Mesendoderm (in vitro differentiated cells): ENCODE measurements at places on chromosomes 1 and 21.

DNA sequence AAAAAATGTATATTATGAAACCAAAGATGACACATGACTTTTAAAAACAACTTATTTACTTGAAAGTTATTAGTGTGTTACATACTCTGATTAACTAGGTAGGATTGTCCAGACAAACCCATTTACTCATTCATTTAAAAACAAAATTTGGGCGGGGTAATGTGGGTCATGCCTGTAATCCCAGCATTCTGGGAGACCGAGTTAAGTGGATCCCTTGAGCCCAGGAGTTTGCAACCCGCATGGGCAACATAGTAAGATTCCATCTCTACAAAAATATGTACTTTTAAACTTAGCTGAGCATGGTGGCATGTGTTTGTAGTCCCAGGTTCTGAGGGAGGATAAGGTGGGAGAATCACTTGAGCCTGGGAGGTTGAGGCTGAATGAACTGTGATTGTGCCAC, 1414.7 kb downstream of the PLA2G4A start:
- no peak for DNase-seq

GRCh38 chr1:114076308-114076707, 77.4 kb downstream of the SYT6 start:
- DNase-seq: no peak

- DNase-seq: no peak
These were observed 72.8 kb downstream of the ETS2 start for GRCh38 chr21:38878379-38879179.

DNA sequence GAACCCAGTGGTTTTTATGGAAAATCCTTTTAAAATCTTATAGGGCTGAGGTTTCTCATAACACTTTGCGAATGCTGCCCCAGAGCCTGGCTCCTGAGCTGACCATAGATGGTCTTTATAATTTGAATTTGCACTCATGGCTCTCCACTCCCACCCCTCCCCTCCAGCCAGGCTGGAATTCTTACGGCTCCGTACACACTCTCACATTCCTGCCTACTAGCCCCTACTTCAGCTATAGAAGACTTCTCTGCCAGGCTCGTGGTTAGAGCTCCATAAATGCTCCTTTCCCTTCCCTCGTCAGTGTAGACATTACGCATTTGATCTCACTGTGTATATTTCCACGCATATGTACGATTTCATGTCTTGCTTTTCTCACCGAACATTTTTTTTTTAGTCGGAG, 5.4 kb upstream of the HSPG2 start:
- no peak for DNase-seq

- peak; percentile 16 for DNase-seq
These were observed 6.6 kb upstream of the SIM2 start for GRCh38 chr21:36692114-36692834.

GRCh38 chr1:184563308-184563707, 176.5 kb downstream of the C1orf21 start:
- DNase-seq: no peak

- no peak for DNase-seq
These were observed 369.5 kb upstream of the BRINP3 start for GRCh38 chr1:190847166-190847565.

DNA sequence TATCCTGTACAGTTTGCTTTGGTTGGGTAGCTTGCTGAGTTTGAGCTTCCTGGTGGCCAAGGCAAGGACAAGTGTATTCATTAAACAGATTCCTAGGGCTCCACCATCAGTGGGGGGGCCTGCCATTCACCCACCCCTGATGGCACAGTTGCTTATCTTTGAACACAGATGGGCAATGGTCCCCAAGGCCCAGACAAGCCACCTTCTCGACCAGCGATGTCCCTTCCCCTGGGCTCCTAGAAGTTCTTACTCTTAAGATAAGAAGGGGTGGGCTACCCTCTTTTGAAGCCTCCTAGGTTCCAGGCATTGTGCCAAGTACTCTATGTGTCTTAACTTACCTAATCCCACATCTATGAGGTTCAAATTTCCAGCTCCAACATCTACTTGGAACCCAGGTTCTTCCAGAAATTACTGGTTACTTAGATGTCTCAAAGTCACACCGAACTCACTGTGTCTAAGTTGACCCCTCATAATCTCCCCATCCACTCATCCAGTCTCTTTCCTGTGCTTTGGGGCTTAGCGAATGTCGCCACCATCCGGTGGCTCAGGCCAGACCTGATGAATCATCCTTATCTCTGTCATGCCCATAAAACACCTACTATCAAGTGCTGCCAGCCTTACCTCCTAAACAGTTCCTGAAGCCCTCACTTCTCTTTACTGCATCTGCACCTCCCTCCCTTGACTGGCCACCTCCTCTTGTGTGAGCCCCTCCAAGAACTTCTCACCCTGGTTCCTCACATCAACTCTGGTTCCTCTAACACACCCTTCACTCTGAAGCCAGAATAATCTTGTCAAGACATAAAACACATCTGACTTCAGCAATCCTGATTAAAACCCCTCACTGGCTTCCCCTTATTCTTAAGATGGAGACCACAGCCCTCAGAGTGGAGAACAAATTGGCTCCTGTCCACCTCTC, 50.1 kb downstream of the KLHDC7A start:
- DNase-seq: peak; percentile 54

DNA sequence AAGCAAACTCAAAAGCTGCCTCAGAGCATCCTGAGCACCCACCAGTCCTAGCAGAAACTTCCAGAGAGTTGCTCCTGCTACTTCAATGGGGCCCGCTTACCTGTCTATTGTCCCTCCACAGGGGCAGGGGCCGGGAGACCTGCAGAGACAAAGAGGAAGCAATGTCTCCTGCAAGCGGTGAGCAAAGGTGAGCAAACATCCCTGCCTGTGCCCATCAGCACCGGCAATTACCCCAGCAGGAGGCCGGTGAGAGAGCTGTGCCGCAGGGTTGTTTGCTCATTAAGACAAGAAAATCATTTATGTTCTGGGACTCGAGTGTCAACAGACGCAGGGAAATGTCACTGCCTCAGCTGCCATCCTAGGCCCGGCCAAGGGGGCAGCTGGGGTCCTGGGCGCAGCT, 53.8 kb upstream of the TARDBP start:
- DNase-seq: peak; percentile 52

GRCh38 chr1:21176586-21177555, at the start of gene EIF4G3:
Gene EIF4G3 (minus strand): TSS chr1:21176897. CDS start chr1:21002742, 174,155 bp downstream.
- DNase-seq: peak; percentile 99

- no peak for DNase-seq
These were observed at the start of gene CAMTA1 for GRCh38 chr1:6785318-6785727. Gene CAMTA1 (plus strand): TSS chr1:6785454. CDS start chr1:6785531, 77 bp downstream.

- no peak for DNase-seq
These were observed 336.4 kb downstream of the CAMTA1 start for GRCh38 chr1:7121622-7121988.

DNA sequence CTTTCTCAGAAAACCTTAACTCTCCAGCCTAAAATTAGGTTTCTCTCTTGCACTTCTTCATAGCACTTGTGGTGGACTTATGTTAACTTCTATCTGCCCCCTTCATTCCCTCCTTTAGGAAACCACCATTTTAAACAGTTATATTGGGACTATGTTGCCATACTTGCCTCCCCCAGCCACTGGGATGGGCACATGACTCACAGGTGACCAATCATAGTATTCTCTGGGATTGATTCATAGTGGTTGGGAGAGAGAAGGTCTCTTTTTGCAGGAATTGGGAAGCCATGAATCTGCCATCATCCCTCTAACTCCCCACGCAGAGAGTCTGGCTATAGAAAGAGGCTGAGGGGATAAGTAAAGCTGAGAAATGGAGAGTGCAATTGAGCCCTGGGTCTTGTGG, 50.4 kb upstream of the NRDC start:
- DNase-seq: no peak

DNA sequence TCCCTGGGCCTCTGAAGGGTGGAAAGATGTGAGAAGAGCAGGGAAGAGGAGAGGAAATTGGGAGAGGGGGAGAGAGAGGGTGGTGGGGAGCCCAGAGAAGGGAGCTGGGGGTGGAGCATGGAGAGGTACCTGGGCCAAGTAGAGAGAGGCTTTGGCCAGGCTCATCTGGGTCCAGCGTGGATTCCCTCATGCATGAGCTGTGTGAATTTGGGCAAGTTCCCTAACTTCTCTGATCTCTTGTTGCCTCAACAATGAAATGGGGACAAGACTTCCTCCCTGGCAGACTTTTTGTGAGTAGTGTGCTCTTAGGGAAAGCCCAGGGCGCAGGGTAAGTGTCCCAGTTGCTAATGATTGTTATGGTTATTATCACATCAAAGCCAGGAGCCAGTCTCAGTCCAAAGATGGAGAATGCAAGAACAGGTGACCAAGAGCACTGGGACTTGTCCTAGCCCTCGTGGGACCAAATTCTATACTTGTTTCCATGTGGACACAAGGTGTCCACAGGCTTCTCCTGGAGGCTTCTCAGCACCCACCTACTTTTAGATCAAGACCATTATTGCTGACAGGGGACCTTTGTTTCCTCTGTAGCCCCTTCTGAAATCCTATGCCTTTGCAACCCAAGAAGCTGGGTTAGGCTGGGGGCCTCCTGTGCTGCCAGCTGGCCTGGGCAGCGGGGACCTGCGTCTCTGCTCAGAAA, 13.9 kb downstream of the IL6R start:
- DNase-seq: no peak
